ENCODE measurements at places on chromosomes 4 and X.

DNA sequence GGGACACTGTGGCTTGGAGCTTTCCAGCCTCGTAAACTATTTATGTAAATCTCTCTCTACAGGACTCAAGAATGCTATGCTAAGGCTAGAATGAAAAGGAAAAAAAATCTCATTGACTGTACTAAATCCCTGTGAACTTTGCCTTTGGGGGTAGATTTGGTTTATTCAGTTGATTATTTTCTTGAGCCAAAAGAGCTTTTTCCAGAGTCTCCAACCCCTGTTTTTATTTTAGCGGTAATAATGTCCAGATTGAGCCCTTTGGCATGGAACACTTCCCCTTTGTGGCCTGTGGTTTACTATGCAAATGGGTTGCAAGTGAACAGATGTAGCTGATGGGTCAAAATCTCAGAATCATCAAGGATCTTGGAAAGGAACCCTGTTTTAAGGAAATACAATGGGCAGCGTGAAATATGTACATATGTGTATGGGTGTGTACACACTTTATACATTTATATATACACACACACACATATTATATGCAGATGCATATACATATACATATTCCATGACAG lies 72.9 kb downstream of the FAM9B start:
- no peak for DNase-seq

DNA sequence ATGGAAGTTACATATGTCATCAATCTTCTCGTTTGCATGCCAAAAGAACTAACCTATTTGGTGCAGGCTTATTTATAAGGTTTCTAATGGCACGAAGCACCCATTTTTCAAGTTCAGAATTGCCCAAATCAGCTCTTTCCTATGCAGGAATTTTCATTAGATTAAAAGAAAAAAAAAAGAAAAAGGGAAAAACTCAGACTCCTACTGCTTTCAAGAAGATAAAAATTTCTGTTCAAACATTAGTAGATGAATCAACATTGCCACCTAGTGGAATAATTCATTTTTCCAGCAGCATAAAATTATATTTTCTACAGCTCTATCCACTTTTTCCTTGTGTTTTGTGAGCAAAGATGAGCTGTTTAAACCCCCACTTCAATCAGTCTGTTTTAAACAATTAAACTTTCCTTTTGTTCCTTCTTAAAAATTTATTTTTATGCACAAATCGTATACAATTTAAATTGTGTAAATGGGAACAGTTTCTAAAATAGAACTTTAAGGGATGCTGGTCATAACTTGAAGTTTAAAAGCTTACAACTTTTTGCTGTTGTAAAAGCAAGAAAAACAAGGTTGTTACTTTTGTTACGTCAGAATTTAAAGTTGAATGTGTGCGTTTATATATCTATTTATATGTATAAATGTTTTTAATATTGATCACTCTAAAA lies 309.9 kb downstream of the ARAP2 start:
- peak; percentile 90 for DNase-seq

GRCh38 chr4:10743357-10743756 lies 58.8 kb upstream of the CLNK start:
- DNase-seq, result no peak

GRCh38 chr4:142440093-142440492 lies 406.0 kb downstream of the INPP4B start:
- no peak for DNase-seq

GRCh38 chr4:153241970-153242838 lies 38.0 kb downstream of the TRIM2 start:
- DNase-seq, result peak; percentile 61

DNA sequence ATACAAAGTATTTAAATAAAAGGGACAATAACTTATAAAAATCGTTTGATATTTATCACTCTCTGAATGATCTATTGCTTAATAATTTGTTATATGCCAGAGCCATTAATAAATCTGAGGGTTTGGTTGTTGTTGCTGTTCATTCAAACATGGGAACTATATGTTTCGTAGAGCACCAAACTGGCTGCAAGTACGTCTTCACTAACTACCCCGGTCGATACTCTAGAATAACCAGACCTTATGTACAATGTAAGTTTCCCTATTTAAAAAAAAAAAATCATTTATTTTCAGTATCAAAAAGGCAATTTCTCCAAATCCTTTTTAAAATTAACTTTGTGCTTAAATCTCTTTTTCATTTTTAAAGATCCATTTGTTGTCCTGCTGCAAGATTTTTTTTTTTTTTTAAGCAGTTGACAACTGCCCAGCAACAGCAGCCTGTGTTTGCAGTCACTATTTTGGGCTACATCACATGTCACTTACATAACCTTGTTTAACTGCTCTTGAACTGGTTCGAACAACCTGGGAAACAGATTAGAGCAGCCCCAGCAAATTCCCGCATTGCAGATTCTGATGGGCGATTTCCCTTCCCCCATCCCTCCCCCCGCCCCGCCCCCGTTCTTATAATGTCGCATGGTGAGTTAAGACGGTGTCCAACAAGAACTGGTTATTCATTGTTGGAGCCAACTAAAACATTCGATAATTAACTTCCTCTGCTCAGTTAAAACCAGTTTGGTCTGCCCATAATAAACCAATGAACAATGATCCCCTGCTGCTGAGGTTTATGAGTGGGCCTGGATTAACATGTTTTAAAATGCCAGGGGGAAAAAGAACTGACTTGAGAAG lies 238.9 kb downstream of the NR3C2 start:
- DNase-seq, result no peak

GRCh38 chr4:58734030-58734674 lies 1624.0 kb upstream of the IGFBP7 start:
- DNase-seq, result no peak

GRCh38 chr4:78569306-78569821 lies 17.8 kb downstream of the ANXA3 start:
- DNase-seq, result no peak

DNA sequence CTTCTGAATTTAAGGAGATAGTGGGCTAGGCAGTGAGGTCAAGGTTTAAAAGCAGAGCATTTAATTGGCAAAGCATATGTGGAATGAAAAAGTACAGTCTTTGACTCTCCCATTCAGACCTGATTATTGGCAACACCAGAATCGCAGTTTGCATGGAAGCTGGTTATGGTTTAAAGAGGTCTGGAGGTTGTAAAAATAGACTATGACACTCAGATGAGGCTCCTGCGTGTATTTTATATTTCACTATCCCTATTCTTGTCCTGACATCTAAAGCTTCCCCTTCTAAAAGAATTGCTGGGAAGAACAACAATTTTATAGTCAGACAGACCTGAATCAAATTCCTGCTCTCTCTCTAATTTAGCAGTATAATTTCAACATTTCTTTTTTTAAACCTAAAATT lies 302.9 kb downstream of the PCDH7 start:
- DNase-seq, result no peak

DNA sequence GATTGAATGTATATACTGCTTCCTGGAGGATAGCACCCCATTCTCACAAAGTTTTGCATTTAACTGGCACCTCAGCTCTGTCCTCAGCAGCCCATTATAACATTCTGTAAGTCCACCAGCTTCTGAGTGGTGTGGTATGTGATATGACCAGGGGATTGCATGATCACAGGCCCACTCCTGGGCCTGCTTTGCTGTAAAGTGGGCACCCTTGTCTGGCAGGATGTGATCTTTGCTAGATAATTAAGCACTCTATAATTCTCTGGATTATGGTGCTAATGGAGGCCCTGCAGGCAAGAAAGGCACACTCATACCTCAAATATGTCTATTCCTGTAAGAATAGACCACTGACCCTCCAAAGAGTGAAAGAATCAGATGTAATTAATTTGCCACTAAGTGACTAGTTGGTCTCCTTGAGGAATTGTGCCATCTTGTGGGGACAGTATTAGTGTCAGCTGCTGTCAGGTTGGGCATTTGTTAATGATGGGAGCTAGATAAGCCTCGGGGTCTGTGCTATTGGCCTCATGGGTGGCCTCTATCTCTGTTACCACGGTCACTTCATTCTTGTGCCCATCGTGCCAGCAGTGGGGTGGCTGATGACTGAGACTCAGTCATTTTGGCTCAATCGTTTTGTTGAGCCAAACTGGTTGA lies 2.2 kb upstream of the CFI start:
- peak; percentile 39 for DNase-seq

DNA sequence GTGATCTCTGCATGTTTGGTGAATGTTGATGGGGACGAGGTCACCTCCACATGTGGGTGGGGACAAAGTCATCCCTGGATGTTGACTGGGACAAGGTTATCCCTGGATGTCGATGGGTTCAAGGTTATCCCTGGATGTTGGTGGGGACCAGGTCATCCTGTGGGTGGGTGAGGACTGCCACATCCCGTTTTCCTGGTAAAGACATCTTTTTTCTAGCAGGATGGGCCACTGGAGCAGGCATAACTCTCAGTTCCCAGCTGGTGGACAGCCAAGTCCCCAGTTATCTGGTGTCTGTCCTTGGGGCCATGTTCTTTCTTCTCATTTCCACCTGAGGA lies 28.3 kb upstream of the PLCXD1 start:
- no peak for DNase-seq

DNA sequence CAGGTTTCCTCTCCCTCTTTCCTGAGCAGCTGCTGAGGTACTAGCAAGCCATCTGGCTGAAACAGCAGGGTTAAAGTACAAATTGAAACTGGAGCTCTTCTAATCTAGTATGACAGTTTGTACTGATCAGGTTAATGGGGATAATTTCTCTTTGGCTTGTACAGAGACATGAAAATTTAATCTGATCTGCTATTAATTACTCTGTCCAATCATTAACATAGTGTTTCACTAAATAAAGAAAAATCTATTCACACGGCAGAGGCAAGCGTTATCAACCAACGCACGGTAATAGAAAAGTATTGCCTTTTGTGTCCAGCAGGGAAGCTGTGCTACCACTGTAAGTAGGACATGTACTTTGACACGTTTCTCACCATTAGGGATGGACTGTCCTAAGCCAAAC lies 71.1 kb downstream of the IGSF1 start:
- DNase-seq, result peak; percentile 19

DNA sequence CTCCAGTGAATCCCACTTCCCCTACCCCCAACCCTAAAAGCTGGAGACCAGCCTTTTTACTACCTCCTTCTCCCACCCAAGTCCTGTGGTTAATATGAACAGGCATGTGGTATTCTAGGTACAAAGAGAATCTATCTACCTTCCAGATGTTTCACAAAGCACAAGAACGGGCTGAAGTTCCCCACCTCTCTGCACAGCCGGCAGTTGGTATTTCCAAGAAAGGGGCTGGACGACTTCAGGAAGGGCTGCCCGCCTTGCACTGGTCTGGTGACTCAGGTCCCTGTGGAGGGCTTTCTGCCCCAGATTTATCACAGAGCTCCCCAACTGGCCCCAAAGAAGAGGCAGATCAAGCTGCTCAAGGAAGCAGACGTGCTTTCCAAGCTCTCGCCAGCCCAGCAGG lies 4.5 kb downstream of the FAM47E start:
- no peak for DNase-seq

DNA sequence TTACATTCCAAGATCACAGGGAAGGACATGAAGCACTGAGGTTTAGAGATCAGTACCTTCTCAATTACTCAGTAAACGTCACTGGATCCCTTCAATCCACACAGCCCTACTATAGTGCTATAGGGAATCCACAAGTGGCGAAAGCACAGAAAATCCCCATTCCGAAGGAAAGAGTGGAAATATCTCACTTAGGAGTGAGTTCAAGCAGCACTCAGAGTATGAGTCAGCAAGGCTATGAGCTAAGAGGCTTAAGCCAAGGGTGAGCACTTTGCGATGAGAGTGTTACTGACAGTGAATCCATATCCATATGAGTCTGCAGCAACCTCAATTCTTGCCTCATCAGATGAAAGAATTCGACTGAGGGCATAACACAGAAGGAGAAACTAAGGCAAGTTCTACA lies 165.1 kb downstream of the VSIG4 start:
- DNase-seq, result no peak

- DNase-seq, result no peak
Measured at GRCh38 chr4:40301603-40302002, 33.5 kb upstream of the CHRNA9 start.

DNA sequence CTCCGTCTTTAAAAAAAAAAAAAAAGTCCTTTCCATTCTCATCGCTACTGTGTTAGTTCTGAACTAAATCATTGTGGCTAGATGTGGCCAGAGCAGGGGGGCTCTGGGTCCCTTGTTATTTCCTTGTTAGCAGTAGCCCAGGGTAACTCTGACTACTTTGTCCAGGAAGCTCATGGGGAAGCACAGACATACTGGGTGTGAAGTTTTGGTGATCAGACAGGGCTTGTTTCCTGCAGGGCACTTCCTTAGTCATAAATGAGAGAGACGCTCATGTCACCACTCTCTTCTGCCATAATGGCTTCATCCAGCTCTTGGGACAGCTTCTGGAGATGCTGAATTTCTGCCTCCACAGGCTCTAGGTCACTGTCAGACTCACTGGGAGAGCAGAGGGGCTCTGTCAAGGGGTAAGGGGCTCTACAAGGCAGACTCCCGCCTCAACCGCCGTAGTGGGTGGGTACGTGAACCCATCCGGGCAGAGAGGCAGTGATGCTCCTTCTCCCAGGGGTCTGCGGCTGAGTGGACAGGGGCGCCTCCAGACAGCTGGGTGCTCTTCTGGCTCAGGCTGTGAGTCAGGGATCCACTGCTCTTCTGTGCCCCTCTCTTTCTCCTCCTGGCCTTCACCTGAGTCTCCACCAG lies 12.9 kb downstream of the STIM2 start:
- DNase-seq, result no peak

GRCh38 chr4:88054901-88055300 lies 47.5 kb downstream of the PKD2 start:
- peak; percentile 17 for DNase-seq

- DNase-seq, result peak; percentile 92
Measured at GRCh38 chrX:40845331-40845911, 110.1 kb upstream of the MED14 start.

GRCh38 chrX:16619024-16619423 lies 30.9 kb upstream of the S100G start:
- no peak for DNase-seq

DNA sequence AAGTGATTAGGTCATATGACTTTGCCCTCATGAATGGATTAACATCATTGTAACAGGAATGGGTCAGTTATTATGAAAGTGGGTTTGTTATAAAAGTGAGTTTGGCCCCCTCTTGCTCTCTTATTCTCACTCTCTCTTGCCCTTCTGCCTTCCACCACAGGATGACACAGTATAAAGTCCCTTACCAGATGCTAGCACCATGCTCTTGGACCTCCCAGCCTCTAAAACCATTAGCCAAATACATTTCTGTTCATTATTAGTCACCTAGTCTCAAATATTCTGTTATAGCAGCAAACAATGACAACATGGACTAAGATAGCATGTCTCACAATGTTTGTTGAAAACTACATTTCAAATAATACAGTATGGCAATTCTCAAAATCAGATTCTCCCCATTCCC lies 59.7 kb downstream of the RWDD4 start:
- no peak for DNase-seq

DNA sequence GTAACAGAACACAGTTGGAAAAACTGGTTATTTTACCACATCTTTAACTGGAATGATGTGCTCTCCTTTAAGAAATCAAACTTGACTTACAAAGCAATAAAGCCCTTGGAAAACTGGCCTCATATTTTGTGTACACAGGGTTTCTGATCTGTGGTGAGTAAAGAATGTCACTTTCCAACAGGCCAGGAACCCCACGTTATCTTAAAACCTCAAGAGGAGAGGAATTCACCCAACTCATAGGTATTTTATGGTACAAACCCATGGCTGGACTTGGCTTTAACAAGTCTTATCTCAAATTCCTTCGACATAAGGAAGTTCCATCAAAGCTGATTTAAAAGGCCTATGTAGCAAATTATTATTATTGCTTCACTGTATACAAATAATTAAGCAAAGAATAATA lies 1735.1 kb downstream of the PCDH7 start:
- DNase-seq, result no peak

Measured in brain (organoid and tissue), 16 donors.